Central memory CD4-positive, alpha-beta T cell (primary cell): ENCODE measurements at places on chromosomes 7 and 10.
A peak's percentile ranks its signal among the peaks of the same experiment; 100 is the strongest.

- no peak for DNase-seq
Observed at GRCh38 chr7:143318661-143319060, 2.8 kb downstream of the CLCN1 start.

DNA sequence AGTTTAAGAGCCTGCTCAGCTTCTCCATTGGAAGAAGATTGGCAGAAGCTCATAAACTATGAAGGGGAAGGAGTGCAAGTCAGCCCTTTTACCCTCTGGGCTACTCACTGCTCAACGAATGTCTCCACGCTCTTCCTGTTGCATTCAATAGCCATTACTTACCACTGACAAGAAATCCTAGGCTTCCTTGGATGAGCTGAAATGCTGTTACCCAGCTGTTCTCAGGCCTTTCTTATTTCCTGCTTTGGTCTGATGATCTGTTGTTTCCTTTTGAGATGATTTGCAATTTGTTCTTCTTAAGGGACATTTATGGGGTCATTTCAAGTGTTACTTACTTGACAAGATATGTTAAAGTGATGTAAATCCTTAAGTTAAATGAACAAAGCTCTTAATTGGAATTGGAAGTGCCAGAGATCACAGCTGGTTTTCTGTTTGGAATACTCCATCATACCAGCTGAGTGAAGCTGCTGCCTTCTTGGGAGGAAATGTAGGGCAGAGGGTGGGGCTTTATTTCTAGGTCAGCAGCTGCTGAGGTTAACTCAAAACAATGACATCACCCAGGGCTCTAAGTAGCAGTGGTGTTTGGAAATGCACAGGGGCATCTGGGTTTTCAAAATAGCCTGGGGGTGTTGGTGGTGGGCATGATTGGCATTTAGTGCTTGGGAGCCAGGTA is 170.0 kb downstream of the PRKCQ start:
- peak; percentile 77 for DNase-seq

- no peak for DNase-seq
Observed at GRCh38 chr10:6680735-6681134, 100.7 kb upstream of the PRKCQ start.

GRCh38 chr7:121101621-121102020 is 113.1 kb downstream of the CPED1 start:
- no peak for DNase-seq

GRCh38 chr10:49325916-49326783 is 27.2 kb downstream of the C10orf71 start:
- DNase-seq = no peak

DNA sequence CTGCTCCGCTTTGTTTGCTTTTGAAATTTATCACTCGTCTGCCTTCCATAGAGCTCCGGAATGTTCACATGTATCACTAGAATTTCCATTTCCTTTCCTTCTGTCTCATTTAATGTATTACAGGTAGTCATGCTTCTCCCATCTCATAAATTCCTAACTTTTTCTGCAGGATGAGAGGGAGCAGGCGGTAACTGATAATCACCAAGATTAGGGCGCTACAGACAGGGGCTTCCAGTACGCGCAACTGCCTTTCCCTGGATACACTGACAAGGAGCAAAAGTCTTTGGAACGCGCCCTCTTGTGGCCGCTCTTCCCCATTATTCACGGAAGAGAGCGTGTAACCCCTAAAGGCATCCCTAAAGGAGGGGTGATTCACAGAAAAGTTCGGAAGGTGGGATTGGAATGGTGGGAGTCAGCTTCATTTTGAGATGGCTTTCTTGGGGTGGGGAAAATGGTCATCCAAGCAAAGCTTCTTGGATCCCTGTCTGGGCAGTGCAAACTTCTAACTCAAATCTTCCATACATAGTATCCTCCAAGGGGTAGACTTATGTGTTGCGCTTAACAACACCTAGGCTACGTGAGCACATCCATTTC is 6.5 kb downstream of the INHBA start:
- DNase-seq = no peak

GRCh38 chr7:81273601-81274397 is 354.9 kb upstream of the SEMA3C start:
- DNase-seq = no peak

GRCh38 chr7:99028261-99028973 is 115.5 kb downstream of the SMURF1 start:
- DNase-seq = no peak

GRCh38 chr10:6008497-6009142 is 31.3 kb upstream of the IL15RA start:
- DNase-seq = no peak

DNA sequence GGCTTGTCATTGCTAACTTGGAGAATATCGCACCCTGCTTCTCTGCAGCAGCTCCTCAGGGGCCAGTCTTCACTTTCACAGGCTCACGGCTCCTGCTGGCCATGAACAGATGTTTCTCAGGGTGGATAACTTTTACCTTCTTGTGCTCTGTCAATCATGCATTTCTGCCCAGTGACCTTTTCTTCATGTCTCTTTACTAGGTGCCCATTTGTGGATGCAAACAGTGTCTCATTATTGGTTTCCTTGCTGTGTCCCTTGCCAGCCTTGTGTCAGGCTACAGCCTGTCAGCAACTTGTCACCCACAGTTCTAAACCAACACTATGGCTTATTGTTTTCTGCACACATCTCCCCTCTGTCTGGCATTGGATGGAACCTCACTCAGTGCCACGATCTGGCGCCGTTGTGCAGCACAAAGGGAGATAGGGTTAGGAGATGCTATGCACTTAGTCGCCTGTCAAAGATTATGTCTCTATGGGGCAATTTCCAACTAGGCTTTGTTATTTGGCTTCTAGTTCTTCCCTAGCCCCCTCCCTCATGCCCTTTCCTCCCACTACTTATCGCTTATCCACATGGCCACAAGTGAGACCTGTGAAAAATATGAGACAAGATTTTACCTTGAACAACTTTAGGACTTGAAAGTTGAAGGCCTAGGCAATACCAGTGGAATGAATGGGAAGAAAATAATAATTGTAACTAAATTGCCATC is 45.7 kb upstream of the NXPH1 start:
- DNase-seq = no peak

- DNase-seq = peak; percentile 27
Observed at GRCh38 chr10:6200734-6201515, 1.8 kb upstream of the PFKFB3 start.

GRCh38 chr7:28480595-28480994 is 68.3 kb downstream of the CREB5 start:
- DNase-seq = no peak

GRCh38 chr7:24133691-24134090 is 150.3 kb upstream of the NPY start:
- DNase-seq = no peak

DNA sequence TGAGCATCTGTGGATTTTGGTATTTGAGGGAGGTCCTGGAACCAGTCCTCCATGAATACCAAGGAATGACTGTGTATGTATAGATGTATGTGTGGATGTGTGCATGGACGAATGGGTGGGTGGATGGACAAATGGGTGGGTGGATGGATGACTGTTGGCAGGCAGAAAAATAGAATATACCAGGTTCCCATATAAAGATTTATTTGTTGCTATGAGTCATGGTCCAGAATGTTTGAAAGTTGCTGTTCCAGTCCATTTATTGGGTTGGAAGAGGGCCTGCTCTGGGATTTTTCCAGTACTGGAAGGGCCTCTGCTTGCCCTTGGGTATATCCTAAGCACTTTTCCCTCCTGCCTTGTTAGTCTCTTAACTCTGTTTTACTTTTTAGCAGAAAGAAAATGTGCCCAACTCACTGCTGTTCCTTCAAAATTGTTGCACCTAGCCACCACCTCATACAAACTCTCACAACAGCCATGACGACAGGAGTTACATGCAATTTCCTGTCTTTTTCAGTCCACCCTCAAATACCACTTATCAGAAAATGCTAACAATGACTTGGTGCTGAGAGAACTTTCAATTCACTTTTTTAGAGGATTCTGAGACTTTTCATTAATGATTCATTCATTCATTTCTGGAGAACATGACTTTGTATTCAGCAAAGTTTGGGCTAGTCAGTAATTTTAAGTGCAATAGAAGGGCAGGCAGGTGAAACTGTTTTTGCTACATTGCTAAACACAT is 108.1 kb downstream of the EEPD1 start:
- no peak for DNase-seq
